ENCODE measurements at places on chromosomes 7 and 10.

DNA sequence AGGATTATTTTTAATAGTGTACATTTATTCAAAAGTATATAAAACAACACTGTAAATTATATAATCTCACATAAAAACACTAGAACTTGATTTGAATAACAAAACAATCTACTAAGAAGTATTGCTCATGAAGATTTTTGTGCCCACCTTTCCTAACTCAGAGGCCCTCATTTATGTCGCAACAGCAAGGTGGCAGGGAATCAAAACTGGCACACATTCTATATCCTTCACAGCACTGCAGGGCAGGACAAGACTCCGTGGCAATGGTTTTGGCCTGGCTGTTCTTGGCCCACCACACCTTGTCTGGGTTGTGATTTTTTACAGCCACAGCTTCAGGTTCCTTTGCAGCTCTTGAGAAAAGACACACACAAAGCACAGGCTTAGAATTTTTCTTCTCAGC lies 3.4 kb upstream of the CUZD1 start:
- no peak for DNase-seq

- DNase-seq, result no peak
These were observed 275.6 kb upstream of the FOXK1 start for GRCh38 chr7:4406288-4407058.

GRCh38 chr10:13054844-13055243 lies 45.1 kb upstream of the OPTN start:
- no peak for DNase-seq

DNA sequence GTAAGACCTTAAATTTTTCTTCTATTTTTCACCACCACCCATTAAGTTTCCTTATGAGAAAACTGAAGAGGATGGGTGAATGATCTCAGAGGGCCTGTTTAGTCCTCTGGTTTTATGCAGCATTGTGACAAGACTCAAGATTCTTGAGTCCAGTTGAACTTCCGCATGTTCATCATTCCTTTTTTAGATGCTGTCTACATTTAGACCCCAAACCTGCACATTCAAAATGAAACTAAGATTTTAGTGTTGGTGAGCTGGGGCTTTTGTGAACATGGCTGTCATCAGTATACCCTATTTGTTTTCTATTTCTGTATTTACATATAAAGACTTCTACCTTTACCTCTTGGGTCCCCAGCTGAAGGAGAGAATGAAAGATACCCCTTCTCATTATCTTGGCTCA lies 31.1 kb downstream of the NET1 start:
- no peak for DNase-seq

- no peak for DNase-seq
These were observed 872.3 kb upstream of the PHF14 start for GRCh38 chr7:10101351-10101750.

GRCh38 chr10:103692436-103692951 lies 162.9 kb downstream of the SH3PXD2A start:
- DNase-seq, result no peak

DNA sequence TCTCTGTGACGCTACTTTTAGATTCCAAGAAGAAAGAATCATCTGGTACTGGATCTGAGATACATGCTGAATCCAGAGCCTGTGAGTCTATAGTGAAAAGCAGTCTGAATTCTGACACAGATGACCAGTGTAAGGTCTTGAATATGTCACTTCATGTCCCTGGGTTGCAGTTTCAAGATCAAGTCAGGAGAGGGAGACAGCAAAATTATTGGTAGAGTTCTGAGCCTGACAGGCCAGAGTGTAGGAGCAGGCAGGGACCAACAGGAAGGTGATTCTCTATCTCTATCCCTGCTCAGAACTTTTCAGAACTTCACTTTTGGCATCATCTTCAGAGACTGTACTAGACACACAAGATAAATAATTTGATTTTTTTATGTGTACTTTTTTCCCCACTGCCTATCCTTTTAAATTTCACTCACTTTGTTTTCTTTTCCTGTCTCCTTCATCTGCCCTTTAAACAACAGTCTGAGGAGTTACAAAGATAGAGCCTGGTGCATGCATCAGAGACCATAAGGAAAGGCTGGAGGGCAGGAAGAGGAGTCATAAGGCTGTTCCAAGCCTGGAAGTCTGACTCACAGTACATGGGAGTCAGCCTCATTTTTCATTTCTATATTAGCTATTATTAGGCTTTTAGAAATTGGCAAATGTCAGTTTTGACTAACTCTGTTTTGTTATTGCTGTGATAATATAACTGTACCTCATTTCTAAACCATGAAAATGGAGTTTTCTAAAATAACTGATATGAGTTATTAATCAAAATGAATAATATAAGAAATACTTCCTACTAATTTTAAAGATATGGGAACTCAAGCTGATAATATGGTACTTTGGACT lies 120.2 kb upstream of the TMEM229A start:
- DNase-seq, result no peak

GRCh38 chr10:44369854-44370253 lies 15.0 kb downstream of the CXCL12 start:
- no peak for DNase-seq

DNA sequence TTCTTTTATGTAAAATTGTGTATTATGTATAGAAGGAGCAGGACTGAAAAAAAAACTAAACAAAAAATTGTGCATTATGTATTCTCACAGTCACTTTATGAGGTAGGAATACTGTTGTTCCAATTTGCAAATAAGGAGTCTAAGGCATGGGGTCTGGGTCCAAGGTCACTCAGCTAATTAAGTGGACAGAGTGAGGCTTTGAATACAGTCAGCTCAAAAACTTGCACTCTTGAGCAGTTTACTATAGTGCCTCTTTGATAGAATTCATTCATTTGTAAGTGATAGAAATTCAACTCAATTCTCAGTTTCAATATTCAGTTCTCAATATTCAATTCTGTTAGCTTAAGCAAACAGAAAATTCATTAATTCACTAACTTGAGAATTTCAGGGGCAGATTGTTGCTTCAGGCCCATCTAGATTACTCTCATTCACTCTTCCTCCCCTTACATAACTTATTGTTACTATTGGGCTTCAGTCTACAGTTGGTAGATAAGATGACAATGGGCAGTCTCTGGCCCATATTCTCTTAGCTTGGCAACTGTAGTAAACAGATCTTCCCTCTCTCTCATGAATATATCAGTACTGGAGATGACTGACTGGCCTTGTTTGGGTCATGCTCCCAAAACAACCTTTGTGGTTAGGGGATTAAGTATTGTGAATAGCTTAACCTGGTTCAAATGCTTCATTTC lies 86.6 kb downstream of the BTAF1 start:
- DNase-seq, result no peak

DNA sequence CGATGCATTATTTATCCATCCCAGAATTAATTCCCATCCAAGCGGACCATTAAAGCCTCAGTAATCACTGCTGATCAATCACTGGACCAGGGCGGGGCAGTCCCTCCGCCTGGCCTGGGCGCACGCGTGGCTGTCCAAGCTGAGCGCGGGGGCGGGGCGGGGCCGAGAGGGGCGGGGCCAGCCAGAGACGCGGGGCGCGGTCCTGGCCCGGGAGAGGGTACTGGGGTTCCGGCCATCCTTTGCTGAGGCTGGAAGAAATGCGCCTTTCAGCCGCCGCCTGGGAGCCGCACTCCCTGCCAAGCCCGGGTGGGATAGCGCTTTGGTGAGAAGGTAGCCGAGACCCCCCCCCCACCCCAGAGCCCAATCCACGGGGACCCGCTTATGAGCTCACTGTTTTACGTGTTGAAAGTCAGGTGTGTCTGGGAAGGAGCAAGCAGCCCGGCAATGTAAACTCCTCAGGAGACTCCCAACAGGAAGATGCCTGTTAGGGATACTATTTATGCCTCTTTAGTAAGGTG lies at the start of gene ARHGAP22:
Gene ARHGAP22, minus strand, starts transcription at position 83 of the 518 bp plus-strand sequence. CDS start 277 bp downstream, outside the sequence.
- peak; percentile 58 for DNase-seq

DNA sequence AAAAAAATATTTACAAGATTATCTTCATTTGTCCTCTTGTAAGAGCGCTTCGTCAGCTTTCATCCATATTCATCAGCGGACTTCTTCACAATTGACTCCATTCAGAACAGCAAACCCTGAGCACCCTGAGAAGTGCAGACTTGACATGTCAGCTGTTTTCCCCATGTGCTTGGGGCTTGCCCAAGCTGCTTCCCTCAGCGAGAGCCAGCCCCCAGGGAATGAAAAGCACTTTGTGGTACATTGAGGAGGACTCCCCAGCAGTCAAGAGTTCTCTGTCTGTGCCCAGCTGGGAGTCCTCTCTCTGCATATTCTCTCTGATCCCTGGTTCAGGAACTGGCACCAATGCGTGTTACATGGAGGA lies 22.7 kb downstream of the HKDC1 start:
- no peak for DNase-seq

DNA sequence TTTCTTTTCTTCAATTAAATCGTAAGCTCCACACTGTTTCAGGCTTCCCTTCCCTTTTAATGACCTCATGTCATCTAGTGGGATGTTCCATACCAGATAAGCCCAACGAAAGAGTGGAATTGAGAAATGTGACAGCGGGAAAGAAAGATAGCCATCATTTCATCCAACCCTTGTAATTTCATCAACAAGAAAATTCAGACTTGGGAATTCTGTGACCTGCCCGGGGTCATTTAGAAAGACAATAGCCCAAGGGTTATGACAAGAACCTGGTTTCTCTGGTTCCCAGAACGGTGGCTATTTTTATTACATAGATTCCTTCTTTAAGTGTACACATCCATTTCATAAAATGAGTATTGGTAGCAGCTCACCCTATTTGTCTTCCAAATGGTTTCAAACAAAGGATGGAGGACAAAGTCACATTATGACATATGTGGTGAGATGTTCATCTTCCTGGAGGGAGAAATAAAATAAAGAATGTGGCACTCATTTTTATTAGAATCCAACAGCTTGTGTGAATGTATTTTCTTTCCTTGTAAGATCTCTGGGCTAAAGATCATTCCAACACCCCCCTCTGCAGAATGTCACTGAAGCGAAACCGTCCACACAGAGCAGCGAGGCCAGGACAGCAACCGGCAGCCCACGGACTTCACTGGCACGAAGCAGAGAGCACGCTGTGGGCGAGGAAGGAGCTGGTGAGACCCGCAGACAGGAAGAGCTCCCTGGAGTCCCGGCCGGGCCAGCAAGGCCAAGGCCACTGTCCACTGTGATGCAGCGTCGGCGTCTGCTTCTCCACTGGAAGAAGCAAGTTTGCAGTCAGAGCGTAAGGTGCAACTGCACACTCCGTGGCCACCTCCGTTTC lies 199.9 kb downstream of the KLF6 start:
- DNase-seq, result no peak

DNA sequence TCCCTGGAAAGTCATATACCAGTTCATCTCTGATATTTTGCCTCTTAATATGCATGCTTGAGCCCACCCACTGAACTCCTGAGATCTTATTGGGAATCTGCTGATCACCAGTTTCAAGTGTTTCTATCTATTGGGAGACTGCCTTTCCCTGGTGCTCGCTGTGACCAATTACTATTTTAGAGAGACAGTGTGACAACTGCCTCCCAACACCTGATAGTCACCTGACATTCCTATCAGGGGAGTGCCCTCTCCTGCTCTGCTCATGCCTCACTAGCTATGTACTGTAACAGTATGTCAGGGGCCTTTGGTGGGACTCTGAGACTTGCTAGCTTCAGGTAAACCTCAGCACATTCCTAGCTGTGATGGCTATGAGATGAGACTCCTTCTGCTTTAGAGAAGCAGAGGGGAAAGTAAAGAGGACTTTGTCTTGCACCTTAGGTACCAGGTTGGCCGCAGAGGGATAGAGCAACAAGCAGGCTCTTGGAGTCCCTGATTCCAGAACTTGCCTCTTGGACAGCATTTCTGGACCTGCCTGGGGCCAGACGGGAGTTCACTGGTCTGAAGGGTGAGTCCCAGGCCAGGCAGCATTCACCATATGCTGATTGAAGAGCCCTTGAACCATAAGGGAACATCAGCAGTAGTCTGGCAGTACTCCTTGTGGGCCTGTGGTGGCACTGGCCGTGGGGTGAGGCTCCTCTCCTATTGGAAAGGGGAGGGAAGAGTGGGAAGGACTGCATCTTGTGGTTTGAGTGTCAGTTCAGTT lies 34.4 kb upstream of the ARHGAP12 start:
- no peak for DNase-seq

- DNase-seq, result no peak
These were observed 8.7 kb downstream of the MEIG1 start for GRCh38 chr10:14967897-14968296.

- peak; percentile 75 for DNase-seq
These were observed at the start of gene SEM1 for GRCh38 chr7:96709381-96710228. SEM1 (minus strand) TSS chr7:96709846; CDS start chr7:96709763, 83 bp downstream.

DNA sequence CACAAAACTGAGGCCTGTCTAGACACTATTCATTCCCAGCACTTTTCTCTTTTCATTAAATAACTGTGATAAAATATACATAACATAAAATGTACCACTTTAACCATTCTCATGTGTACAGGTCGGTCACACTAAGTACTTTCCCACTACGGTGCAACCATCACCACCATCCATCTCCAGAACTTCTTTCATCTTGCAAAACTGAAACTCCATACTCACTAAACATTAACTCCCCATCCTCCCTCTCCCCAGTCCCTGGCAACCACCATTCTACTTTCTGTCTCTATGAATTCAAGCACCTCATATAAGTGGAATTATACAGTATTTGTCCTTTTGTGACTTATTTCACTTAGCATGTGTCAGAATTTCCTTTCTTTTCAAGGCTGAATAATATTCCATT lies 53.0 kb downstream of the ARHGAP12 start:
- no peak for DNase-seq

DNA sequence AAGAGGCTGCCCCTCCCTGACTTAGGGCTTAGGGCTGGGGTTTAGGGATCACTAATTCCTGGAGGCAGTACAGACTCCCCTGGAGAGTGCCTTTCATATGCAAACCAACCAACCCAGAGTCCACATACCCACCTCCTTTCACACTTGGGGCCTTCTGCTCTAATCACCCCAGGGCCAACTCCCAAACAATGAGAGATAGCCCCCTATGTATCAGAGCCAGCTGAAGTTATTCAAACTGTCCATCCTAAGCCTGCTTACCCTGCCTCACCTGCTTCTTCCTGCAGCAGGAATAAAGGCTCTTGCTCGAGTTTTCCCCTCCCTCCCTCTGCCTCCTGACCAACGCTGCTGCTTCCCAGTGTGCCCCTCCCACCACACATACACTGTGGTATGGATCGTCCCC lies 51.8 kb upstream of the SLC35G1 start:
- DNase-seq, result no peak

DNA sequence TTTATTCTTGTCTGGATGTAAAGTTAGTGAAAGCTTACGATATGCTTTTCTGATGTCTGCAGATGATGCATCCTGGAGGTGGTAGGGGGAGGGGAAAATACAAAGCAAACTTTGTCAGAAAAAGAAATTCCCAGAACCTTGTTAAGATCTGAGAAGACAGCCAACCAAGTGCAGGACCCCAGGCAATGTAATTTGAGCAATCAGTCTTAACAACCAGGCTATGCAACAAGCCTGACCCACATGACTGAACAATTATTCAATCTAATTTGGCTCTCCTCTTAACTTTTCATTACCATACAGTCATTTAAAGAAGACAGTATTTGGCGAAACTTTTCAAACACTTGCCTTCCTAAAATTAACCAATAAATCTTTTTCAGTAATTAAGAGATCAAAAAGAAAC lies 74.5 kb downstream of the DNAJC1 start:
- DNase-seq, result no peak

GRCh38 chr10:122010405-122011050 lies 21.6 kb downstream of the TACC2 start:
- DNase-seq, result no peak
